ENCODE measurements at places on chromosomes 6 and 20.
A peak's percentile ranks its signal among the peaks of the same experiment; 100 is the strongest.

GRCh38 chr6:137722749-137723272, 144.2 kb upstream of the TNFAIP3 start:
- peak; percentile 42 for DNase-seq

- DNase-seq = no peak
Observed at GRCh38 chr6:104606361-104606760, 253.4 kb downstream of the HACE1 start.

- DNase-seq = no peak
Observed at GRCh38 chr6:134046054-134046453, 6.4 kb downstream of the SLC2A12 start.

DNA sequence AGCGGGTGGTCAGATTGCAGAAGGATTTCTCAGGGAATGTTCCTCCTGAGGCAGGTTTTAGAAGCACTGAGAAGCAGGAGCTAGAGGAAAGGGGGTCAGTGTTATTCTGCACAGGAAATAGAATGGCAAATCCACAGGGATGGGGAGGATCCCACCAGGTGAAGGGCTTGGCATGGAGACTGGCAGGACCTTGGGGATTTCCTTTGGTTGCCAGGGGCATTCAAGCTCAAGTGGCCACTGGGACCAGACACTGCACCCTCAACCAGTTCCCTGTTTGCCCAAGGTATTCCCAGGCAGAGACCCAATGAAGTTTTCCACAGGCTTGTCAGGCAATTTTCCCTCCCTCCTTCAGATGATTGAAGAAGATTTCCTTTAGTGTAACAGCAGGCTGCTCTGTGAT, 123.2 kb upstream of the KCNK16 start:
- no peak for DNase-seq

DNA sequence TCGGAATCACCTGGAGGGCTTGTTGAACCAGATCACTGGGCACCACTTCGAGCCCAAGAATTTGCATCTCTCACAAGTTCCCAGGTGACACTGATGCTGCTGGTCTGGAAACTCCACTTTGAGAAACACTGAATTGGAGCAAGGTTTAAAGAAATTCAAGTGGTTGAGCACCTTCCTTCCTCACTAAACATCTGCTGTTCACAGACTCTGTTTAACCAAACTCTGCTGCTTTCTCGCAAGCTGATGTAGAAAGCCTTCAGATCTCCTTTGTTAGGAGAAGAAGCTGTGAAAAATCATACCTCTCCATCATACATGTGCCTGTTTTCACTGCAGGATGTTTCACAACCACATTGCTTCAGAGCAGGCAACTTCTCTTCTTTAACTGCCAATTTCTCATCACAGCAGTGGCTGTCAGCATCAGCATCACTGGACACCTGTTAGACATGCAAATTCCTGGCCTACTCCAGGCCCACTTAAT, 87.5 kb upstream of the TOP1 start:
- no peak for DNase-seq

- DNase-seq = no peak
Observed at GRCh38 chr6:24490948-24491347, 1.6 kb upstream of the GPLD1 start.

DNA sequence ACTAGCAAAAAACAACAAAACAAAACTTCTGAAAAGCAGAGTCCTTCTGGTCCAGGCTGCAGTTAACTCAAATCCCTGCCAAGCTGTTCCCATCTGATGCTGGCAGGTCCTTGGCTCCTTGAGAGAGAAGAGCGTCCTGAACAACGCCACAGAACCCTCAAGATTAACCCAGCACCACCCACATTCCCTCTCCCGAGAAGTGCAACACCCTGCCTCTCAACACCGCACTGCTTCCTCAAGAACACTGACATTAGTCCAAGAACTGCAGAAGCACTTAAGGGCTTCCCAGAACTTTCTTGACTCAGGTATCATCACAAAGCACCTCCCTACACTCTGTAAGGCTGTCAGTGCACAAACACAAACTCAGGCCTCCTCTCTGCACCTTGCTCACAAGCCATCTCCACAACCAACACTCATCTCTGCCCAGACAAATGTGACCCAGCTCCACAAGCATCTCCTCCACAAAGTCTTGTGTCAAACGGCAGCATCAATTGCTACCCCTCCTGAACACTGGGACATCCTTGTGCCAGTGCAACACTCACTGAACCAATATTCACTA, 7.5 kb downstream of the MRPL14 start:
- DNase-seq = no peak

GRCh38 chr6:20325641-20326421, 75.8 kb upstream of the E2F3 start:
- no peak for DNase-seq

GRCh38 chr6:65450451-65450850, 256.6 kb downstream of the EYS start:
- DNase-seq = no peak

DNA sequence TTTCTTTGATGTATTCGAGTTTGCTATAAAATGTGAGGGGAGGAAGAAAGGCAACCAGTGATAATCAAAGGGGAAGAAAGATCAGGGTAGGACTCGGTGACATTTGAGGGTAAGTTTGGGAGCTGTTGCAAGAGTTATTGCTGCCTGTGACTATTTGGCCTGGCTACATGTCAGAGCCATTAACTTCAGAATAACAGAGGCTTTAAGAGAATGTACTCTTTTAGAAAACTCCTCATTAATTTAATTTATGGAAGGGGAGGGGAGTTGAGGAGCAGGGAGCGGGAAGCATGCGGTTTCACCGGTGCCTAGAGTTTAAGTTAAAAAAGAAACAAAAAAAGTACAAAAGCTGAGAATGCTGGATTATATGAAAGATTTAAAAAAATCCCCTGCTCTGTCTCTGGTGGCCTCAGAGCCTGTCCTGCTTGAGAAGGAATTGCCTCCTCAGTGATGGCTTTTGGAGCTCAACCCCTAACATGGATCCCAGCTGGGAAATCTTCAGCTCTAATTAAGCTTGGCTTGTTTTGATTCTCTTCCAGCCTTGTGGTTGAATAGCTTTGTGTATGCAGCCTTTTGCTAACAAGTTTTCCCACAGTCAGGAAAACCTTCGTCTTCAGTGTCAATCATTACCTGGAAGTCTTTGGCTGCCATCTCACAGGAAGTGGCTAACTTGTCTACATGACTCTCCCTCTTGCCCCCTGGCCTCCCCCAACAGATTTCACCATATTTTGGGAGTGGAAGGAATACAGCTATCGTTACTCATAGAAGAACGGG, 238.2 kb downstream of the SOX4 start:
- DNase-seq = no peak

- no peak for DNase-seq
Observed at GRCh38 chr20:59776059-59776603, 157.3 kb downstream of the SYCP2 start.

DNA sequence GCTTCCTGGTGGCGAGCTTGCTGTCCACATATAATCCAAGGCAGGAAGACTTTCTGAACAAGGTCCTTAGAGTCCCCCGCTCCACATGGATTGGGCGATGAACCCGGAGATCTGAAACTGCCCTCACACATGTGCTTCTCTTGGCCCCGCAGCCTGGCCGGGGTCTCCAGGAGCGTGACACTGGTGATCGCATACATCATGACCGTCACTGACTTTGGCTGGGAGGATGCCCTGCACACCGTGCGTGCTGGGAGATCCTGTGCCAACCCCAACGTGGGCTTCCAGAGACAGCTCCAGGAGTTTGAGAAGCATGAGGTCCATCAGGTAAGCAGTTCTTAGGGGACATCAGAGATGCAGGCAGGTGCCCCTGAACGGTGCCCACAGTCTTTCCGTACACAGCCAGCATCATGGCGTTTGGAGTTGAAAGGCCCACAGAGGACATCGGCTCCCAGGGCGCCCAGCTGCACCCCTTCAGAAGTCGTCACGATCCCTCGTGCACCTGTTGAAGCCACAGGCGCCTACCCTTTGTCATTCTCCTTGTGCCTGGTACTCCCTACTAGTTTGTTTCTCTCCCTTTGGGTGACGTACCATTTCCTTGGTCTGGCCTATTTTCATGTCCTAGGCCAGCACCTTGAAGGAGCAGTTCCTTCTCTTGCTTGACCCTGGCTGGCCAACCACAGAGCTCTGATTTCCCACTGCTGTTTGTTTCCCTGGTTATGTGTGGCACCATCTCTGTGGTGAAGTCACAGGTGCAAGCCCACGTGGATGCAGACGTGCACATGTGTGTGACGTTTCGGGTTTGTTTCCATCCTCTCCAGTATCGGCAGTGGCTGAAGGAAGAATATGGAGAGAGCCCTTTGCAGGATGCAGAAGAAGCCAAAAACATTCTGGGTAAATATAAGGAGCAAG, 43.3 kb upstream of the IRF4 start:
- no peak for DNase-seq

DNA sequence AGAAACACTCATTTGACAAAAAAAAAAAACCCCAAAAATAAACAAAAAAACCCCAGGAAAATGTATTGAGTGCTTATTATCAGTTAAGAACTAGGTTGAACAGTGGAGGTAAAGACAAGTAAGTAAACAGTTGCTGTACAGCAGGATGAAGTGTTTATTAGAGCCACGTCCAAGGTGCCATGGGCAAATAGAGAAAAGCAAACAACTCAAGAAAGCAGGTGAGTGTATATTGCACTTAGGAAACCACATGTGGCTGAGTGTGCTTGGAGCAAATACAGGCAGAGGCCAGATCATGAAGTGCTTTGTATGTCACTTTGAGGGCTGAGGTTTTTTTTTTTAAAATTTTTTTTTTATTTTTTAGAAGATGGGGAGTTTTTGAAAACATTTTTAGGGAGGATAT, 98.3 kb downstream of the MACROD2 start:
- no peak for DNase-seq

- DNase-seq = no peak
Observed at GRCh38 chr20:49030954-49031619, 15.0 kb upstream of the CSE1L start.

GRCh38 chr6:169101981-169102380, 151.7 kb downstream of the THBS2 start:
- DNase-seq = no peak

- DNase-seq = peak; percentile 72
Observed at GRCh38 chr20:64057628-64058498, 5.1 kb upstream of the TCEA2 start.

DNA sequence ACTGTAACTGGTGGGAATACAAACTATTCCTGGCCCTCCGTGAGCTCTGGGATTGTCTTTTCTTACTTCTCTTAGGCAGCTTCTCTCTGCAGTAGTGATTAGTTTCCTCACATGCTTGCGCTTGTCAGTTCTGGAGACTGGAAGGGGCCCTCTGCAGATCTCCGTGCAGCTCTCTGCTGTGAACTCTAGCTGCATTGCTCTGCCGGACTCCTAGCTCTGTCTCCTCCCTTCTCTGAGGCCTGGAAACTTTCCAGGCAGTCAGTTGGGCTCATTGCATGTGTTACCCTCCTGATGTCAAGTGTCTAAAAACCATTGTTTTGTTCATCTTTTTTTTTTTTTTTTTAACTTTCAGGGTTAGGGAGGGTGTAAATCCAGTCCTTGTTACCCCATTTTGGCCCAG, 102.3 kb downstream of the CTNNBL1 start:
- DNase-seq = no peak

- DNase-seq = no peak
Observed at GRCh38 chr6:105545228-105545920, 142.5 kb upstream of the PREP start.

GRCh38 chr6:143276436-143276835, 174.1 kb downstream of the ADAT2 start:
- DNase-seq = no peak

- DNase-seq = no peak
Observed at GRCh38 chr20:17077030-17077429, 149.8 kb upstream of the PCSK2 start.
